ENCODE measurements at places on chromosomes 3 and 15.

DNA sequence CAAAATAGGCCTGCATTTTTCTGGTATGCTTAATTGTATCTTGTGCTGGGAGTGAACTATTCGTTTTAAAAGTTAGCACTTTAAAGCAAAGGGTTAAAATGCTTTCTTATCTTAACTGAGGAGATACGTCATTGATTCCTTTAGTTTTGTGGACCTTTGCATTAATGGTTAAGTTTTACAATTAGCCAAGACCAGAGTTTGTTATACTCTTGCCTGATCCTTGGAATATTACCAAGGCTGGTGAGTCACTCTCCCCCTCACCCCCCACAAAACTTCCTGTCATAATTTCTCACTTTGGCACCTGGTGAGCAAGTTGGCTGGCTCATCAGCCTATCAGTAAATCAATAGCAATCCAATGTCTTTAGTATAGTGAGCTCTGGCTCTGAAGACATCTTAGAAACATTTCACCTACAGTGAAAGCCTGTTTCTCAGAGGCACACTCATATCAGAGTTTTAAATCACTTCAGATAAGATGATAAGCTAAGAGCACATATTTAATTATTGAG, 26.7 kb downstream of the SLC2A2 start:
- no peak for DNase-seq

DNA sequence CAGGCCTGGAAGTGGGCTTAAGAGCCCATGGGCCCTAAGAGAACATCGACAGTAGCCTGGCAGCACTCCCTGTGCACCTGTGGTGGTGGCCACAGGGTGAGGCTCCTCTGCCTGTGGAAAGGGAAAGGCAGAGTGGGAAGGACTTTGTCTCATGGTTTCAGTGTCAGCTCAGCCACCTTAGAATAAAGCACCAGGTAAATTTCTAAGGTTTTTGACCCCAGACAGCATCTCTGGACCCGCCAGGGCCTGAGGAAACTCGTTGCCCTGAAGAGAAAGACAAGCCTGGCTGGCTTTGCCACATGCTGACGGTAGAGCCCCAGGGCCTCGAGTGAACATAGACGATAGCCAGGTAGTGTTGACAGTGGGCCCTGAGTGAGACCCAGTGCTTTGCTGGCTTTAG, 22.1 kb downstream of the GOLGA6A start:
- DNase-seq = no peak

GRCh38 chr15:29124581-29125381, 144.8 kb downstream of the NSMCE3 start:
- DNase-seq = no peak

DNA sequence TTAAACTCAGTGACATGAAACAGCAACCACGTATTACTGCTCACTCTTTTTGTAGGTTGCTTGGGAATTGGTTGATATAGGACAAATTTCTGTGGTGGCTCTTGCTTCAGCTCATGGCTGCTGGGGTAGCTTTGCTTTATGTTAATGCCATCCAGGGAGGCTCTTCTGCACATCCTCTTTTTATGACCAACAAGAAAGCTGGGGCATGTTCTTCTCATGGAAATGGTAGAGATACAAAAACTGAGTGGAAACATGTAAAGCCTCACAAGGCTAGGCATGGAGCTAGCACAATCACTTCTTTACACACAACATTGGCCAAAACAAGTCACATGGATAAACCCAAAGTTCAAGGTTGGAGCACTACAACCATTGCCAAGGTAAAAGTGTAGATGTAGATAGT, 176.8 kb downstream of the NECTIN3 start:
- DNase-seq = no peak

GRCh38 chr3:112086875-112087524, 811 bp downstream of the C3orf52 start:
- DNase-seq = no peak

DNA sequence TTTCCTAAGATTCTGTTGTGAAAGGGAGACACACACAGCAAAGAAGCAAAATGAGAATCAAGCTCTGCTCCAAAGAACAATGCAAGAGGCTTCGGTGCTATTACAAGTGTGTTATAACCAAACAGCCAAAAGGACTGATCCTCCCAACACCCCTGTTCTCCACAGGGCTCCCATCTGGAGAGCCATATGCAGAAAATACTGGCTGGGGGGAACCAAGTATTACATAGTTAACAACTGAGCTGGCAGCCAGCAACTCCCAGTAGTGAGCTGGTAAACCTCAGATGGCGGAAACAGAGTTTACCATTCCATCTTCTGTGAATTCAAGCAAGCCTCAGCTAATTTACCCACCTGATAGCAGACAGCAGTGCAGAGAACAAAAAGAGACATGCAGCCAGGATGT, 156.4 kb downstream of the NTRK3 start:
- DNase-seq = no peak
